RPMI8226 (cell line): ENCODE measurements at places on chromosomes 6 and 20.

DNA sequence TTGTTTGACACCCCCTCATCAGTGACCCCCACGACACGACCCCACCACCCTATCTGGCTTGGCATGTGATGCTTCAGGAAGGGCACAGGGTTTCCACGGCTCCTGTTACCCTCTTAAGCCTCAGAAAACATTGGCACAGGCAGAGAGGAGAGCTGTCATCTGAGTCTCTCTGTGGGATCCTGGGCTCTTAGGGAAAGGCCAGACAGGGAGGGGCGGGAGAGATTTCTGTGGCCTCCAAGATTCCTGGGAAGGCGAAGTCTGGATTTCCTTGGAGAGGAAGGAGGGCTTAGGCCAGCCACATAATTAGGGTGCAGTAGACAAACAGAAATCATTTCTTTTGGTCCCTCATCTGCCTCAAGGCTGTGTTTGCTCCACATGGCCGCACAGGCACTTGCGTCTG lies 191.6 kb upstream of the SNX9 start:
- no peak for DNase-seq

- DNase-seq, result peak; percentile 2
These were observed 91.7 kb upstream of the HDDC2 start for GRCh38 chr6:125393449-125393858.

DNA sequence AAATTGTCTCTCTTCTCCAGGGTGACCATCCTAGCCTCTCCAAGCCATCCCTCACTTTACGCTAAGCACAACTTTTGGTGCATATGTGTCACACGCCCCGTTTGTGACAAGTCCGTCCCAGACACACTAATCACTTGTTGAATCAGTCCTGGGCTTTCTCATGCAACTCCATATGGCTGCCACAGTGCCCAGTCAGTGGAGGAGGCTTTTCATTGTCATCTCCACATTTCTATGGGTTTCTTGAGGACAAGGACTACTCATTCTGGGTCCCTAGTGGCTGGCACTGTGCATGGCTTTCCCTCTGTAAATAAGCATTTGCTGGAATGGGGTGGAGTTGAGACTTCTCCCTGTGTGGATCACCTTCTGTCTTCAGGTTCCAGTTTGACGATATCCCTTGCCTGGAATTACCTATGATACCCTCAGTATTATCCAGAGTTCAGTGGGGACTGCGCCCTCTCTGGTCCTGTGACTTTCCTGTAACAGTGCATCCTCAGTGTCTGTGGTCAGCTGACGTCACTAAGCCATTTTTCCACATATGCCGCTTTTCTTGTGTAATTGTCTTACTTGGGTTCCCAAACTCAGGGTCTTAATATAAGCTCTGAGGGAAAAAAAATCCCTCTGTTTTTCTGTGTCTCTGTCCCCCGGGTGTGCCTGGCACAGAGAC lies 59.8 kb upstream of the MYL9 start:
- no peak for DNase-seq

DNA sequence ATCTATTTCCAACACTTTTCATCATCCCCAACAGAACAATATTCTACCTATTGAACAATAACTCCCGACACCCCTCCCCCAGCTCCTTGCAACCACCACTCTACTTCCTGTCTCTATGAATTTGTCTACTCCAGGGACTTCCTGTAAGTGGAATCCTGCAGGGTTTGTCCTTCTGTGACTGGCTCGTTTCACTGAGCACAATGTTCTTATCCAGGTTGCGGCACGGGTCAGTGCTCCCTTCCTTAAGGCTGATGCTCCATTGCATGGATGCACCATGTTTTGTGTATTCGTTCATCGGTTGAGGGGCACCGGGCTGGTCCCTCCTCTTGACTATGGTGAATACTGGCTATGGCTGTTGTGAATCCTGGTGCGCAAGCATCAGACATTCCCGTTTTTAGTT lies 163.2 kb downstream of the TBXT start:
- no peak for DNase-seq

DNA sequence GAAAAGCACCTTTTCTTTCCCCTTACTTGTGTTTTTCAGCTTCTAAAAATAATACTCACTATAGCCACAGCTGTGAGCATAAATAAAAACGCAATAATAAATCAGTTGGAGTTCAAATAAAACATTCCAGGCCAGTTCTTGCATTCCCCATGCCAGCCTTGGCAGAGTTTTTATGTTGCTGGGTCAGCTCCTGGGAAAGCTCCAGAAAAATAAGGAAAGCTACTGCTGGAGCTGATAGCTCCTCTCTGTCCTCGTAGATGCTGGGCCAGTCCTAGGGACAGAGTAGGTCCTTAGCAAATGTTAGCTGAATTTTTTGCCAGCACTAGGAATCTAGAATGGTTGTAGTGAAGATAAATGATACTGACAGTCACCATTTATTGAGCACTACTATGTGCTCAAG lies 389.0 kb upstream of the SYNCRIP start:
- no peak for DNase-seq

- peak; percentile 54 for DNase-seq
These were observed 9.2 kb downstream of the ITPA start for GRCh38 chr20:3218307-3218988.

DNA sequence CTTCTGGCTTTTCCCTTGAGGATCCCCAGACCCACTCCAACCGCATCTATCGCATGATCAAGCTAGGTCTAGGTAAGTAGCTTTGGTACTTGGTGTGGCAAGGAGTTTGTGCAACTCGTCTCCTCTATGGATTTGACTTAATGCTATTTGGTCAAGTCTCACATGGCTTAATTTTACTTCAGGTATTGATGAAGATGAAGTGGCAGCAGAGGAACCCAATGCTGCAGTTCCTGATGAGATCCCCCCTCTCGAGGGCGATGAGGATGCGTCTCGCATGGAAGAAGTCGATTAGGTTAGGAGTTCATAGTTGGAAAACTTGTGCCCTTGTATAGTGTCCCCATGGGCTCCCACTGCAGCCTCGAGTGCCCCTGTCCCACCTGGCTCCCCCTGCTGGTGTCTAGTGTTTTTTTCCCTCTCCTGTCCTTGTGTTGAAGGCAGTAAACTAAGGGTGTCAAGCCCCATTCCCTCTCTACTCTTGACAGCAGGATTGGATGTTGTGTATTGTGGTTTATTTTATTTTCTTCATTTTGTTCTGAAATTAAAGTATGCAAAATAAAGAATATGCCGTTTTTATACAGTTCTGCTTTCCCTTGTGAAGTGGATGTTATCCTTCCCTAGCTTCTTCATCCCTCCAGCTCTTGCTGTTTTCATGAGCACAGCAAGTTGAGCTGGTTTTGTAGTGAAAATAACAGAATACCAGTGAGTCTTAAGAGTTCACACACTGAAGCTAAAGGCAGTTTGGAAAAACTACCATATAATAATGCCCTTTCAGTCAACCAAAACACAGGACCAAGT lies 3.8 kb downstream of the SLC35B2 start:
- DNase-seq, result peak; percentile 70

- DNase-seq, result no peak
These were observed 284.7 kb upstream of the TAB2 start for GRCh38 chr6:149032599-149033405.

GRCh38 chr6:150200428-150201100 lies 57.7 kb downstream of the PPP1R14C start:
- no peak for DNase-seq

GRCh38 chr20:35791821-35792220 lies 20.0 kb downstream of the PHF20 start:
- DNase-seq, result no peak

GRCh38 chr20:6583134-6583738 lies 184.2 kb upstream of the BMP2 start:
- peak; percentile 59 for DNase-seq

DNA sequence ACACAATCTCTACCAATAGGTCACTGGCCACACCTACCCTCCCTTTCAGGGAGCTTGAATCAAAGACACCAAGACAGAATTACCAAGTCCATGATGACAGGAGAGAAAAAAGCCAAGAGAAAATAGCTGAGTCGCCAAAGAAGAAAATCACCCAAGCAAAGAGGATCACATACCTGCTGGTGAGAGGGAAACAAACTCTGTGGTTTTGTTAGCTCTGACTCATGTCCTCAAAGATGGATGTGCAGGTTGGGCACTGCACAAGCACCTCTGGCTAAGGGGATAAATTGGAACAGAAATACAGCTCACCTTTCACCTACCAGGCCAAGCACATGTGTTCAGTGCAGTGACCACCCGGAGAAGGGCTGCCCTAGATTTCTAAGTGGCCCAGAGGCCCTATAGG lies 114.8 kb downstream of the TFAP2A start:
- DNase-seq, result peak; percentile 43

GRCh38 chr20:18717062-18717461 lies 96.5 kb upstream of the SCP2D1 start:
- DNase-seq, result no peak

GRCh38 chr6:5905431-5906339 lies 101.0 kb downstream of the NRN1 start:
- DNase-seq, result no peak

- peak; percentile 86 for DNase-seq
These were observed 54.0 kb upstream of the BTN3A2 start for GRCh38 chr6:26311012-26311384.

- no peak for DNase-seq
These were observed 971 bp downstream of the RBCK1 start for GRCh38 chr20:408843-409696.

GRCh38 chr6:100554228-100554627 lies 89.5 kb upstream of the SIM1 start:
- no peak for DNase-seq

GRCh38 chr6:29926413-29927274 lies 15.7 kb upstream of the HLA-A start:
- DNase-seq, result peak; percentile 87

GRCh38 chr6:168695701-168696100 lies 254.7 kb downstream of the SMOC2 start:
- no peak for DNase-seq
